Caudate nucleus (tissue), 63 donors: ENCODE measurements at places on chromosomes 5 and 9.

- DNase-seq = no peak
Observed at GRCh38 chr9:11233696-11234095, 620.9 kb upstream of the PTPRD start.

GRCh38 chr5:87836696-87837095, 424.0 kb upstream of the CCNH start:
- no peak for DNase-seq

GRCh38 chr5:111950660-111951059, 193.7 kb upstream of the NREP start:
- DNase-seq = no peak

DNA sequence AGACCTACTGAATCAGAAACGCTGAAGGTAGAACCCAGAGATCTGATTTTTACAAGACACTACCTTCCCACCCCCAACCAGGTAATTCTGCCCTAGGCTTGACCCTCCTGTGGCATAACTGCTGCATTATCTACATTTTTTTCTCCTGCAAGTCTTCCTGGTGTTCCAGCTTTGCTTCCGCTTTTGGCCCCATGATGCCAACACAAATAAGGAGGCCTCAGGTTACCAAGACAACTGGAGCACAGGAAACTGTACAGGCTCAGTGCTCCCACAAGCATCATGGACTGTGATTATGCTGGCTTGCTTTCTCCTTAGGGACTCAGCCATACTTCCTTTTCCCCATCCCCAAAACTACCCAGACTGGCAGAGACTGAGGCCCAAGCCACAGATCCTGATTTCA, 6.6 kb upstream of the MSMP start:
- DNase-seq = no peak

- no peak for DNase-seq
Observed at GRCh38 chr5:17402289-17403121, 95.5 kb upstream of the TAF11L2 start.

GRCh38 chr9:129121483-129121882, 10.3 kb downstream of the PTPA start:
- DNase-seq = peak; percentile 50

GRCh38 chr9:133132174-133132573, 11.1 kb upstream of the RALGDS start:
- no peak for DNase-seq

- no peak for DNase-seq
Observed at GRCh38 chr9:116000748-116001329, 152.8 kb upstream of the PAPPA start.

DNA sequence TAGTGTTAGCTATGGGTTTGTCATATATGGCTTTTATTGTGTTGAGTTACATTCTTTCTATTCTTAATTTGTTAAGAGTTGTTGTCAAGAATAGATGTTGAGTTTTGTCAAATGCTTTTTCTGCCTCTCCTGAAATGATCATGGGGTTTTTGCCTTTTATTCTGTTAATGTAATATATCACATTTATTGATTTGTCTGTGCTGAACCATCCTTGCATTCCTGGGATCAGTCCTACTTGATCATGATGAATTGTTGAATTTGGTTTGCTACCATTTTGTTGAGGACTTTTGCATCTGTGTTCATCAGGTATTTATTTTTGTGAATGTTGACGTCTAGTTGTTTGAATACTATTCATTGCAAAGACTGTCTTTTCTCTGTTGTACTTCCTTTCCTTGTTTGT, 23.9 kb downstream of the RIC1 start:
- DNase-seq = no peak

GRCh38 chr5:150460781-150461180, 11.2 kb upstream of the RPS14 start:
- no peak for DNase-seq

DNA sequence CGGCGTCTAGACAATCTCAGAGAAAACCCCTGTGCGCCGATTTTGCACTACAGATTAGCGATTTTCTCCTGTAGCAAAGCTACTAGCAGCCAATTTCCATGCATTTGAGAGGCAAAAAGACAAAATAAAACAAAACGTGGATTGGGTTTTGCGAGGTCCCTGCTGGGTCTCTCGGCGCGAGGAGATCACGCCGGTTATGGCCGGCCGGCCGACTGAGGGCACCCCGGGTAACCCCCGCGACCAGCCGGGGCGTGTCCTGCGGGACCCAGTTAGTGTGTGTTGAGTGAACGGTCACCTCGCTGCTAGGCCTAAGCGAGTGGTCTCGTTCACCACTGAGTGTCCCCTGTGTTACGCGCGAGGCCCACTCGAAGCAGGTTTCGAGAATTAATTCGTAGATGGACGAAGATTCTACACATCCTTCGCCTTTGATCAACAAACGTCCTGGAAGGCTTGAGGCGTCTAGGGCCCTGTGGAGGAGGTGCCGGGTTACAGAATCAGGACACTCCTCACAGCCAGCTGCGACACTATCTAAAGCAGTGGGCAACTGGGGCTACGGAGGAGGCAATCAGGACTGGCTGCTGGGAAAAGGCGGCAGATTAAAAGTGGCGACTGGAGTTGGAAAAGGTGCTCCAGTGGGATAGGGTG, 764 bp upstream of the VDAC1 start:
- no peak for DNase-seq

DNA sequence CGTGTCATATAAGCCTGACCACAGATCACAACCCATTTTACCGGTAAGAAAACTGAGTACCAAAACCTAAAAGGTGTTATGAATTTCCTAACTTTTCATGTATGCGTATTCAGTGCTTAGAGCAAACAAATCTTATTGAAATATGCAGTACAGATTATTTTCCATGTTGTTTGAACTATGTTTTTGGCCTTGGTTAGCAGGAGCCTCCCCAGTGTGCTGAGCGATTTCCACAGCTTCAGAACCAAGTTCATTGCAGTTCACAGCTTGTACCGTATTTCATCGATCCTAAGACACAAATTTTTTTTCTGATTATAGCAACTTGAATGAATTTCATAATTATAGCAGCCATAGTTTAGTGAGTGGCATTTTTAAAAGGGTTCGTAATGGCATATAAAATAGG, 13.7 kb downstream of the ADAMTSL1 start:
- no peak for DNase-seq

DNA sequence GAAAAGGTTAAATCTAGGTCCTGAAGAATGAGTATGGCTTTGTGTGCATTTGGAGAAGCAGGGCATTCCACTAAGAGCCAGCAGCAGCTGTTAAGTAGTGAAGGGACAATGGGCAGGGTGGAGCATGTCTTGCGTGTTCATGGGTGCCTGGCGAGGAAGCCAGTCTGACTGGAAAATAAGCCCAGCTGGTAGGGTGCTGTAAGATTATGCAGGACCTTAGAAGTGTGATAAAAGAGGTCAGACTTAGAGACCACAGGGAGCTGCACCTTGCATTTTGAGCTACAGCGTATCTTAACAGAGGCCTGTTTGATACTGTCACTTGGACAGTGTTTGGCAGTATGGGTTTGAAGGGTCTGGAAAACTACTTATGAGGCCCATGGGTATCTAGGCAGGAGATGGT, 131.7 kb upstream of the ELL2 start:
- no peak for DNase-seq

DNA sequence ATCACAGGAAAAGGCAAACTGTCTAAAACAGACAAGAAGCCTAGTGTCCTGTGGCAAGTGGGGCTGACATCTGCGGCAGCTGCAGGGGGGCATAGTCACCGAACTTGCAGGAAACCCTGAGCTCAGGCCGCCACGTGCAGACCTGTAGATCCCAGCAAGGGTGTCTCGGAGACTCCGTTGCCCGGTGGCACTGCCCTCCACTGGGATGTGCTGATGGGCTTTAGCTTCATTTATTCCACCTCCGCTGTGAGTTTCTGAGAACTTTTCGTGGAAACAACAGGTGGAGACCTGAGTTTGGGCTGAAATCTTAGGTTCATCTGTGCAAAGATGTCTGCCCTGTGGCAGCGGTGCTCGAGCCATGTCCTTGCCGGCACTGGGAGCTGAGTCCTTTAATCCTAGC, 22.1 kb downstream of the CEP72 start:
- DNase-seq = no peak

- DNase-seq = no peak
Observed at GRCh38 chr5:9409413-9409960, 136.4 kb downstream of the SEMA5A start.

DNA sequence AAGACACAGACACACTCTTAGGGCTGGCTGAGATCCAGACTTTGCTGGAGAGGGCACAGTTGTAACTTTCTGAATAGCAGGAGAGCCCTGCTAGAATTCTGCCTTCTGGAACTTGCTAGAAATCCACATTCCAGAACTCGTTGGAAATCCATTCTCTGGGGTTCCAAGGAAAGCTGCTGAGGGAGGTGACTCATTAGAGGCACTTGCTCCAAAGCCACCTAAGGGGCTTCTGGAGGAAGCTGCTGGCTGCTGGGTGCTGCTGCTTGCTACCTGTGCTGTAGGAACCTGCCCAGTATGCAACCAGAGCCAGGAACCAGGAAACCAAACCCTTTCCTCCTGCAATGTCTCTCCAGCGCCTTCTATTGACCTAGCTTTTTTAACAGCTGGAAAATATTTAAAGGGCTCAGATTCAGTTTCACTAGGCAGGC, 4.1 kb upstream of the TLE4 start:
- no peak for DNase-seq

- DNase-seq = peak; percentile 8
Observed at GRCh38 chr5:94153736-94154450, 412.5 kb upstream of the POU5F2 start.

DNA sequence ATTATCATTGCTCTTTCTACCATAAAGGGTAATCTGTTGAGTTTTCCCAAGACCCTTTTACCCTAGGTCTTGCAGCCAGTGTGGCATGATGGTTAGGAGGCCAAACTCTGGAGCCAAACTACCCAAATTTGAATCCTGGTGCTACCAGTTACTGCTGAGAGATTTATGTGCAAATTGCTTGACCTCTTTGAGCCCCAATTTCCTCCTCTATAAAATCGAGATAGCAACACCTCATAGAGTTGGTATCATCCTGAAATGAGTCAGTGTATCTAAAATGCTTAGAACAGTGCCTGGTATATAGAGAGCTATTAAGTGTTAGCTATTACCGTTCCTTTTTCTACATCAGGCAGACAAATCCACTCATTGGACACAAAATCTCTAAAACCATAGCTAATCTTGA, 43.0 kb downstream of the ACTBL2 start:
- DNase-seq = no peak

GRCh38 chr5:115429345-115429940, 115.1 kb downstream of the FEM1C start:
- no peak for DNase-seq

DNA sequence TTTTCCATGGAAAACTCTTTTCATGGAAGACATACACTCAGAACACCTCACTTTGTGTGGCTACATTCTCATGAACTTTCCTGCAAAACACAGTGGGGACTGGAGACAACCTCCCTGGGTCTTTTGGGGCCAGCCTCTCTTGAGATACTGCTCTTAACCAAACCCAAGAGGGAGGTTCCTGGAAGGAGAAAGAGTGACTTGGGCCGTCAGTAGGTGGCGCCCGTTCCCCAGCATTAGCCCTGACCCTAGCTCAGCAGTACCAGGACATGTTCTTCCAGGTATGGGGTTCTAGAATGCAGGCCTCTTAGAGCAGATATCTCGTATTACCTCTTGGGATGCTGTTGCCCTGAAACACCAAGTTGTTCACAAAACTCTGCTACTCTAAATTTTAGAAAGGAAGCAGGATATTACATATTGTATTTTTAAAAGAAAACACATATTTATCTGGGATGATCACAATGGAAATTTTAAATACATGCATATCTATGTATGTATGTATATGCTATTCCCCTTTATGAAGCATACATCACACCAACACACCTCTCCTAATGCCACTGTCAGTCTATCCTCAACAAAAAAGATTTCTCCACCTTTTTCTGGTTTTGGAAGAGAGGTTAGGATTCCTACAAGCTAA, 15.8 kb upstream of the GLIS3 start:
- DNase-seq = peak; percentile 43

- DNase-seq = no peak
Observed at GRCh38 chr9:133385452-133385851, 9.3 kb downstream of the STKLD1 start.

DNA sequence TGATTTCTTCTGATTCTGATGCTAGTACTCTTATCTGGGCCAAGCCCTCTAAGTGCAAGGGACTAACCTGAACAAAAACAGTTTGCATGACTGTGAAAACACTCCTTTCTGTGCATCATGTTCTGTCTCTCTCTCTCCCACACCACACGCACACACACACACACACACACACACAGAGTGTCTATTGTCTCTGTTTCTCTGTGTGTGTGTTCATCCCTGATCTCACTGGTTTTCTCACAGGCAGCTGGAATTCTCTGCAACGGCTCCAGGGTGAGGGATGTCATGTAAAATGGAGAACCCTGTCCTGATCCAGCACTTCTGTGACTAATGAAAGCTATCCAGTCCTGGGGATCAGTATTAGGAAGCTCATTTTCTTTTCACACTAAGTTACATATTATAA, 453.1 kb upstream of the RGMB start:
- no peak for DNase-seq

- no peak for DNase-seq
Observed at GRCh38 chr5:12592228-12592627, 688.0 kb upstream of the CTNND2 start.

- no peak for DNase-seq
Observed at GRCh38 chr5:6029811-6030271, 348.5 kb downstream of the MED10 start.

GRCh38 chr5:163578652-163579051, 73.2 kb downstream of the MAT2B start:
- no peak for DNase-seq

DNA sequence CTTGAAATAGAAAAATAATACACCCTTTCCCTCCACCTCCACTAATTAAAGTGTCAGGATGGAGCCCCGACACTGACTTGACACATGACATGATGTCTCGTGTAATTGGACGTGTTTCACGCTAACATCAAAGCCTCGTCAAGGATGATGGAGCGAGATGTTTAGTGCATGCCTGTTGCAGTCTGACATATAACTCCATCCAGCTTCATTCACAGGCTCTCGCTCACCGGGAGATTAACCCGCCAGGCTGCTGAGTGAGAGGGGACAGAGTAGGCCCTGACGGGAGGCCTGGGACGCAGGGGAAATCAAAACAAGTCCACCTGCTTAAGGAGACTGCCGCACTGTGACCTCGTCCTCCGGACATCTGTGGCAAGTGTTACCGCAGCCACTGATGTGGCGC, 263.5 kb downstream of the SLIT3 start:
- DNase-seq = no peak

DNA sequence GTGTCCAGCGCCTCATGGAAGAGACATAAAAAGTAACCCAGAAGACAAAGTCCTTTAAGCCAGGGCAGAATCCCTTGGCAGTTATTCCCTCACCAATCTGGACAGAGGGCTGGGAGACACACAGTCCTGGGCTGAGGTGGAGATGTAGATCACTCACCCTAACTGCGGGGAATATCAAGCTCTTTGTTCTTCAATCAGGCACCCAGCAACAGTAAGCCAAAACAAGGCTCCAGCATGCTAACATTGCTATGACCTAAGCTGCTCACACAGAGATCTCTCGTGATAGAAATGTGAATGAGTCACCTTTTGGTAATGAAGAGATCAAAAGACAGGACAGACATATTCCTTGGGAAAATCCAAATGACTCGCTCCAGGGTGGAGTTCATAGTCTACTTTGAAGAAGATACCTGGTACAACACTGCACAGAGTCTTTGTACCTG, 101.3 kb downstream of the FBN2 start:
- no peak for DNase-seq
